Activated CD8-positive, alpha-beta T cell treated with anti-CD3 and anti-CD28 coated beads, Interleukin-2, amount 10 ng/mL, durations not matched to agents 7 days and 5 days (primary cell): ENCODE measurements at places on chromosomes 11 and 22. TPM values are rescaled to one million over a fixed set of nuclear protein-coding genes. Genes with fewer than 3 reads are reported as not detected.

Gene SCGB1C1
- total RNA-seq = not detected

Gene MOGAT2
- not detected for total RNA-seq

Gene NAALADL1
- total RNA-seq = 7.1 TPM

Gene POU2AF2
- not detected for total RNA-seq

Gene PANX3
- total RNA-seq = not detected

Gene DYNC2H1
- total RNA-seq = 1.6 TPM

Gene RASGRP2
- total RNA-seq = 115 TPM

Gene MMP1
- total RNA-seq = not detected

Gene CDHR5
- total RNA-seq = not detected

Gene C22orf42
- total RNA-seq = not detected

Gene RFPL1
- not detected for total RNA-seq

Gene APOA4
- total RNA-seq = not detected
